Liver (tissue), 10 donors: ENCODE measurements at places on chromosomes 13 and 19.

GRCh38 chr13:42487221-42487620 lies 86.7 kb upstream of the TNFSF11 start:
- DNase-seq, result no peak

DNA sequence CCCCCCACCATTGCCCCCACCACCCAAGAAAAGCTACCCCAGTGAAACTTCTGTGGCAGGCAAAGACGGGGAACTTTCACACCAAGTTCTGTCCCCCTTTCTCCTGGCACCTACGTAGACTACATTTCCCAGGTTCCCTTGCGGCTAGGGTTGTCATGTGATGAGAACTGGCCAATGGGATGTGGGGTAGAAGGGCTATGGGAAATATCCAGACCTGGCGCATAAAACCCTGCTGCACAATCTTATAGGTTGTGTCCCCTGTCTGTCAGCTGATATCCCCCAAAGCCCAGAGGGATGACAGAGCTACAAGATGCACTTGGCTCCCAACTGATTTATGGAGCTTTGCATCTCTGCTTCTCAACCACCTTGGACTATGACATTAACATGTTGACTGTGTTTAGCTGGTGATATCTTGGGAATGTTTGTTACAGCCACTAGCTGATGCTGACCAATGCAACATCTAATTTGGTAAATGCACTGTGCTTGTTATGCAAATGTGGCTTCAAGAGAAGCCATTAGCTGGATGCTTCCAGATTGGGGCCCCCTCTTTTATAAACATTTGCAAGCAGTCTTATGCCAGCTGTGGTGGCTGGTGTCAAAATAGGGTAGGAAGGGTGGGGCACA lies 6.1 kb downstream of the SH2D3A start:
- no peak for DNase-seq

GRCh38 chr13:111552891-111553655 lies 232.6 kb downstream of the TEX29 start:
- DNase-seq, result no peak

- DNase-seq, result no peak
These were observed 62.8 kb downstream of the FGF9 start for GRCh38 chr13:21733475-21734263.

DNA sequence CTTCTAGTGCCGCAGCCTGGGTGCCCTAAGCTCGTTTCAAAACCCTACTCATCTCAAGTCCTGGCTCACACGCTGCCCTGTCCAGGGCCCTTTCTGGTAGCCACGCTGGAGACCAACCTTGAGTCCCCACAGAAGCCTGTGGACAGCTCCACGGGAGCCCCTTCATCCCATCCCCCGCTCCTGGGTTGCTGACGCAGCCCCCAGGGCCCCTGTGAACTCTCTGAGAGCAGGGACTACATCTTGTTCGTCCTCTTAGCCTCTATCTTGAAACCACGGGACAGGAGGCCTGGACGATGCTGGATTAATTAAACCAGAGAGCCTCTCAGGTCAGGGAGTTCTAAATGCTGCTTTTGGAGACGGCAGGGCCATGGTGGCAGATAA lies 7.4 kb downstream of the MLLT1 start:
- no peak for DNase-seq

DNA sequence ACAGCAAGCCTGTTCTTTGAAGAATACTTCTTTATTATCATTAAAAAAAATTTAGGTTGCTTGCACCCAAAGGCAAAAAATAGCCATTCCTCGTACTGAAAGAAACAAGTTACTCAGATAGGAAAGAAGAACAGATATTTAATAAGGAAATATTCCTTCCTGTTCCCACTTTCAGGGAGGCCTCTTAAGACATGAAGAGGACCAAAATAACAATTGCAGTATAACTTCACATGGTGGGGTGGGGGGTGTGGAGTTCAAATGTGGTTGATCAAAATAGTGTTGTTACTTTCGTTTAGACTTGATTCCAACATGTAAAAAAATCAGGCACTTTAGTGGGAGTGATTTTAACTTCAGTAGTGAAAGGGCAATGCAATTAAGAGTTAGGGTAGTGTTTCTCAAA lies 3.6 kb downstream of the RGCC start:
- DNase-seq, result no peak

DNA sequence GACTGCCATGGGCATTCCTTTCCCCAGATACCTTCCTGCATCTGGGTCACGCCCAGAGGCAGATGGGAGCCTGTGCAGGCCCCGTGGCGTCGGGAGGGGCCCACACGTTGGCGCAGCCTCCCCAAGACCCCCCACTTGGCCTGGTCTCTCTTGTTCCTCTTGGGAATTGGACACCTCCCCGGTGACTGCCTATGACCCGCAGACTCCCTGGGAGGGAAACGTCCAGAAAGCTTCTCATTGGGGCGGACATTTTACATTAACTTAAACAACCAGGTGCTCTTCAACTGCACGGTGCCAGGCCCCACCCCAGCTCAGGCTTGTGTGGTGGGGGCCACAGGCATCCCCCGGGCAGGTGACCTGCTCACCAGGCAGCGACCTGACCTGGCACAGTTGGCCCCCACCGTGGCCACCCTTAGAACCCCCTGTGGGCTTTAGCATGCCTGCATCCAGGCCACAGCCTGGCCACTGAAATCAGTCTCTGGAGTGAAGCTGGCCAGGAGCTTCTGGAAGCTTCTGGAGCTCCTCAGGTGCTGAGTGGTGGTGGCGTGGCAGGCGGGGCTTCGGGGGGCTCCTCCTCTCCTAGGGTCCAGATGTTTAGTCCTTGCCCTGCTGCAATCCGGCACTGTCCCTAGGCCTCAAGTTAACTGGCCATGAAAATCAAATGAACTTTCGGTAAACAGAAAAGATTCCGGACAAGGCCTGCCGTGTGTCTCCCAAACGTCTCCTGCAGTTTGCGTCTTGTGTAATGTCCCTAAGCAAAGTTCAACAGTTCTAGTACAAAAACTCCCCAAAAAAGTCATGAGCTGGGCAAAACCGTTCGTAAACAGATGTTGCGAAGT lies 8.5 kb upstream of the PROZ start:
- no peak for DNase-seq

GRCh38 chr13:80339563-80339911 lies 1.4 kb downstream of the SPRY2 start:
- no peak for DNase-seq

- DNase-seq, result no peak
These were observed 483.1 kb downstream of the GPC6 start for GRCh38 chr13:93709506-93710244.

GRCh38 chr19:14094854-14095253 lies 4.3 kb upstream of the SAMD1 start:
- DNase-seq, result no peak

DNA sequence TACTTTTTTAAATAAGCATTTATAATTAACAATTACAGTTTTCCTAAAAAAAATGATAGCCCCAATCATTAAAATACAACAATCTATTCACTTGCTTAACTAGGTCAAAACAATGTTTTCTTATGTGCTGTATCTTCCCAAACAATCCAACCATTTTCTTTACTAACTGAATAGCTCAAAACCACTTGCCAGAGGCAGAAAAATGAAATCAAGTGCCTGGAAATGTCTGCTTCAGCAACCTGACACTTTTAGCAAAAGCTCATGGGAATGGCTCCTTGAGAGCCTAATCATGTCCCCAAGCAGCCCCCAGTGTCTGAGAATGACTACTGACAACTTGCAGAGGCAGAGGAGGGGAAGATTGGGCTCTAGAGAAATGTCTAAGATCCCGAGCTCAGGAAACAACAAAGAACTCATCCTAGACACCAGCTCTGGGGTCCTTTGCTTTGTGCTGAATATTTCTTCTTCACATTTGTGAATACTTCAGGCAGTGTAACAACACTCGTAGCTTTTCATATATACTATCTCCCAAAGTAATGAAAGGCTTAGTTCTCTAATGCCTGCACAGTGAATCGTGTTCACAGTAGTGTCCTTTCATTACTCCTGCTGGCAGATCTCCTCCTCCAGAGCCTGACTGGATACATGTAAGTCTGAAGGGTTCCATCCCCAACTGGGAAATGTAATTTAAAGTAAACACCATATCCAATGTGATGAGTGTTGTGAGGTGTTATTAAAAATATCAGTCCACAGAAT lies 280.0 kb downstream of the LHFPL6 start:
- no peak for DNase-seq

GRCh38 chr13:105403086-105403485 lies 1132.4 kb downstream of the EFNB2 start:
- DNase-seq, result no peak

GRCh38 chr19:12092956-12093355 lies 28.4 kb downstream of the ZNF844 start:
- DNase-seq, result no peak

DNA sequence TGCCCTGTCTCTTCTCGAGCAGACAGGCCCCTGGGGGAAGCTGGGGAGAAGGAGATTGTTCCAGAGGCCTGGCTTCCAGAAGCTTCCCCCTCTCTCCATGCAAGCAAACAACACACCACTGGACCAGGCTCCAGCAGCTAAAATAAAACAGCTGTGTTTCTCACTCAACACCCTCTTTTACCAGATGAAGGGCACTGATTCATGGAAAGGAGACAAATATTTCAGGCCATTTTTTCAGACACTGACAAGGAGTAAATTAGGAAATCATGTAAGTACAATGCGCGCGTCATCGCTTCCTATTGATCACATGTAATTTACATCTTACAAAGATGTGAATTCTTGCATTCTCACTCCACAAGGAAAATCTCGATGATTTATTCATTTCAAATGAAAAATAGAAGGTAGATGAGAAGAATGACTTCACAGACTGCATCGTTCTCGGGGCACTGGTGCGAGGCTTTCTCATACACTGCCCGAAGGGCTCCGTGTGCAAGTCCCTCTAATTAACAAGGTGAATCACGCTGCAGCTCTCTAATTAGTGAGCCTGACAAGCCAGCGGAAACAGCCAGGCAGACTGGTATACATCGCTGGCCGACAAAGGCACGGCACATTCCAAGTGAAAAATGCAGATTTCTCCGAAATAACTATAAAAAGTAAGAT lies 153.6 kb downstream of the KCTD15 start:
- DNase-seq, result no peak
